ENCODE measurements at places on chromosomes 11 and 22.

- DNase-seq, result no peak
Measured at GRCh38 chr11:105447936-105448702, 161.8 kb upstream of the GRIA4 start.

- no peak for DNase-seq
Measured at GRCh38 chr11:125211191-125211947, 46.8 kb downstream of the PKNOX2 start.

DNA sequence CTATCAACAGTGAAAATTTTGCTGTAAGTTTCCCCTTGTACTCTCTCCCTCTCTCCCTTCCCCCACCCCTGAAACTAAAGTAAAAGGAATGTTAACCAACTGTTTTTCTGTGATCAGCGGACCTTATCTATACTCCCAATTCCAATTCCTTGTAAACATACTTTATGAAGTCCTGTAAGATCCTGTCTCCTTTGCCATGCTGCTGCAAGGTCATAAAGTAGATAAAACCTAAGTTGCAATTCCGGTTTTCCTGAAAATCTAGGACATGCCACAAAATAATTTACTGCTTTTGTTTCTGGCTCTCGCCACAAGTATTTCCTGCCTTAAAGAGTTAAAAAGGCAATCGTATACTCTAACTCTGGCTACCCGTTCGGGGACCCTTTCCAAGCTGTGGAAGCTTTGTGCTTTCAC lies 1469.0 kb downstream of the LRRC4C start:
- no peak for DNase-seq

- DNase-seq, result no peak
Measured at GRCh38 chr11:6586434-6587359, 16.7 kb downstream of the RRP8 start.

DNA sequence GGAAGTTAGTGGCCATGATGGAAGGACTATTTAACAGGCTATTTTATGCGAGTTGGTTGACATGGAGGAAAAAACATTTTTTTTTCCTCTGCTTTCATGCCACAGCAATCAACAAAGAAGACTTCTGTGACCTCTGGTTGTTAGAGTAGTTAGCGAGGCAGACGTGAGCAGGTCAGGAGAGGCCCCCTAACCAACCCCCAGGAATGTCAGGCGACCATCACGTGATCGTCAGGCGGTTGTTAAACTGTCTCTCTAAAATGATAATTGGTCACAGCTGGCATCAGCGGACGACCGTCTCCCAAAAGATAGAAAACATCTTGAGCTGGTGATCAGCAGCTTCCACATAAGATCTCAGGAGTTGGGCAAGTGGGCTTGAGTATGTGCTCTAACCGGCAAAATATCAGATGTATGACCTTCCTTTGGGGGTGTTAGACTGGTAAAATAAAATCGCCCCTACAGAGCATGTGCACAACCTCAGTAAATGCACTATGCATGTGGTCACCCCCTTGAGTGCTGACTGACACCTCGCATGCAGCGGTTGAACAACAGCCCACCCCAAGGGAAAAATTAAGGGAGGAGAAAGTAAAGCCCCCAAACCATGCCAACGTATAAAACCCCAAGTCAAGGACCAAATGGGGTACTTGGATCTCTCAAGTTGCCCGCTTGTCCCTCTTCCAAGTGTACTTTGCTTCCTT lies 20.9 kb upstream of the NARS2 start:
- DNase-seq, result no peak

DNA sequence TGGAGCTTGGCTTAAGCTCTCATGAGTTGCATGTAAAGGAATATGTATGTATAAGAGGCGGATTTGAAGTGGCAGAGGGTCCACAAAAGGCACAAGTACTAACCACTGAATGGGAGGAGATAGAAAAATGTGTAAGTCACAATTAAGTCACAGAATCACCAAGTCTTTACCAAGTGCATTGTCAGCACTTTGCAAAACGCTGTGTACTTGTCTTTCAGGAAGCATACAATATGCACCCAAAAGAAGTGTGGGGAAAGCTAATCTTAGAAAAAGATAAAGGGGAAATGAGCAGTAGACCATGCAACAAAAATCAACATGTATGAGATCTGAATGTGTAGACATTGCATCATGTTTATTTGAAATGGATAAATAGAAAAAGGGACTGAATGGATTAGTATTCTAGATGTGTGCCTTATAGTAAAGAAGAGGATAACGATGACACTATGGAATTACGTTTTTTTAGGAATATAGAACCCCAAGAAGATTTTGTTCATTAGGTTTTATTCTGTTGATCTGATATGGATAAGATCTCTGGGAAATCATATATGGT lies 4.5 kb downstream of the CNTF start:
- DNase-seq, result no peak

GRCh38 chr11:13013054-13013488 lies 4.0 kb downstream of the RASSF10 start:
- DNase-seq, result no peak

GRCh38 chr22:47194476-47195155 lies 432.2 kb downstream of the TBC1D22A start:
- no peak for DNase-seq

DNA sequence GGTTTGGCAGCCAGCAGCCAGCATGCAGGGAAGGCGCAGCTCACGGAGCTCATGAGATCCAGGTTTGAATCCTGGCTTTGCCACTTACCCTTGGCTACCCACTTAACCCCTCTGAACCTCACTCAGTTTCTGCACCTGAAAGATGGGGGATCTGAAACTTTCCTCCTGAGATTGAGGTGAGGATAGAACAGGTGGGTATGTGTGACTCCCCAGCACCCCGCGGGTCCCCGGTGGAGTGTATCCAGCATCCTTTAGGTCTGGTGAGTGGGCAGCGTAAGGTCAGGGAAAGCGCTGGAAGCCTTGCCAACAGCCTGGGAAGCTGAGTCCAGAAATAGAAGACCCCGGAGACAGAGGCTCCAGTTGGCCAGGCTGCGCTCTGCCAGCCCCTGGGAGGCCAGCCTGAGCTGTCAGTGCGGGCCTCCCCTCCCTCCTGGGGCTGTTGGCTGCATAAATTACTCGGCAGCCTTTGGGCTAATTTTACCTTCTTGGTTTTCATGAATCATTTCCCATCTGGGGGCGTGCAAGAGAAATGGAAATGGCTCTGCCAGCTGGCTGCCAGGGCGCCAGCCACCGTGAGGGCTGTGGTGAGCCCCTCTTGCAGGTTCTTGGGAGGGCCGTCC lies 17.6 kb downstream of the PRDM11 start:
- no peak for DNase-seq

DNA sequence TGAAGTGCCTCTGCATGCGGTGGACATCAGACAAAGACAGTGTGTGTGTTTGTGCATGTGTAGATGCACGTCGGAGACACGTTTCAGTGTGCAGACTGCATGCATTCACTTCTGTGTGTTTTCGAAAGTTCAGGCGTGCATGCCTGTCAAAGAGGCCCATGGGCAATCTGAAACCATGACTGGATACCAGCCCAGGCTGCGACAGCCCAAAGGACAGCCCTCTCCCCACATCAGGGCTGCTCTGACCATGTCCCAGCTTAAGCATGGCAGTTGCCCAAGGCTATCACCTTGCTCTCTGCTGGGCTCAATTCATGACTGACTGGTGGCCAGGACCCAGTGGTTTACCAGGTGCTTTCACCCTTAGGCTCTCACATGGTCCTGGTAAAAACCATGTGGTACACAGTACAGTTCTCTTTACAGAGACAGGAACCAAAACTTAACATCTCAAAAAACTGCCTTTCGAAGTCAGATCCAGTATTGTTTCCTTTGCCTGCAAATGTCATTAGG lies 423.7 kb upstream of the CADM1 start:
- no peak for DNase-seq

- no peak for DNase-seq
Measured at GRCh38 chr11:113697756-113698407, 8.2 kb downstream of the TMPRSS5 start.

- DNase-seq, result no peak
Measured at GRCh38 chr11:86918973-86919372, 36.2 kb downstream of the FZD4 start.

DNA sequence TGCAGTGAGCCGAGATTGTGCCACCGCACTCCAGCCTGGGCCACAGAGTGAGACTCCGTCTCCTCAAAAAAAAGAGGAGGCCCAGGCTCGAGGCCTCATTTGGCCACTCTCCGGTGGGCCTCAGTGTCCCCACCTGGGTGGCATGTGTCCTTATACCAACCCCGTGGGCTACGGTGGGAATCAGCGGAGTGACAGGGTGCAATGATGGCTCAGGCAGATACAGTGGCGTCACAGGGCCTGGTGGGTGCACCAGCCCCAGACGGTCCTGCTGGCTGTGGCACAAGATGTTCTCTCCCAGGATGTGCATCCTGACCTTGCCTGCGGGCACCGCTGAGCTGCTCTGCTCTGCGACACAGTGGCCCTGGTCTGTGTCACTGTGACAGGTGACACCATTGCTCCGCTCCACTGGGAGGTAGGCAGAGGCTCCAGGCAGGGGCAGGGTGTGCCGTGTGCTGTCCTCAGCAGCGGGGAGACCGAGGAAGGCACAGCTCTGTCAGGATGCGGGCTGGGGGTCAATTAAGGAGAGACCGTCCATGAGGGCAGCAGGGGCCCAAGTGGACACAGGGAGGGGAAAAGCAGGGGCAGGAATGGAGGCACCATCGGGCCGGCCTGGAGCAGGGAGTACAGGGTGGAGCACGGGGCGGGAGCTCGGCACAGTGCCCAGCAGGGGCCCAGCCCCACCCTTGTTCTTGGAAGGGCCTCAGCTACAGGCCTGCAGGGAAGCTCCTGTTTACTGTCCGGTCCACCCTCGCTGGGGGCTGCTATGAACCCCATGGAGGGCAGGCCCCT lies 21.7 kb upstream of the TH start:
- DNase-seq, result no peak

DNA sequence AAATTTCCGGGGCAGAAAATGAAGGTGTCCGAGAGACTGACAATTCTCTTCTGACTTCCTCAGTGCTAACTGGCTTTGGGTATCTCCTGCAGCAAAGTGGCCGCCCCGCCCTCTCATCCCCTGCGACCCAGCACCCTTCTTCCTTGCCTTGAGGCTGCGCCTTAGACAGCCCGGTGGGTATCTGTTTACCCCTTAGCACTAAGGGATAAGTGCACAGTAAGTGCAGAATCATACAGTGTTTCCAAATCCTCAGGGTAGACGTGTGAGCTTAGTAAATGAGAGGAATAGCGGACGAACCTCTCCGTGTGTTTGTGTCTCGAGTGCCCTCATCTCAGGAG lies 368 bp upstream of the CHORDC1 start:
- DNase-seq, result no peak

GRCh38 chr22:22478470-22478869 lies 30.1 kb downstream of the ZNF280B start:
- DNase-seq, result no peak

- no peak for DNase-seq
Measured at GRCh38 chr22:31253949-31254348, 38.3 kb downstream of the PIK3IP1 start.

Data from stimulated activated CD4-positive, alpha-beta T cell treated with anti-CD3 and anti-CD28 coated beads, Interleukin-15, amount 100 ng/mL, for 1 hour (primary cell).